ENCODE measurements at places on chromosomes 7 and 10. TPM values are rescaled to one million over a fixed set of nuclear protein-coding genes. Genes with fewer than 3 reads are reported as not detected.

- DNase-seq, result no peak
These were observed 46.1 kb downstream of the C1GALT1 start for GRCh38 chr7:7228472-7228871.

OR2A42 gene
- not detected for total RNA-seq

DNA sequence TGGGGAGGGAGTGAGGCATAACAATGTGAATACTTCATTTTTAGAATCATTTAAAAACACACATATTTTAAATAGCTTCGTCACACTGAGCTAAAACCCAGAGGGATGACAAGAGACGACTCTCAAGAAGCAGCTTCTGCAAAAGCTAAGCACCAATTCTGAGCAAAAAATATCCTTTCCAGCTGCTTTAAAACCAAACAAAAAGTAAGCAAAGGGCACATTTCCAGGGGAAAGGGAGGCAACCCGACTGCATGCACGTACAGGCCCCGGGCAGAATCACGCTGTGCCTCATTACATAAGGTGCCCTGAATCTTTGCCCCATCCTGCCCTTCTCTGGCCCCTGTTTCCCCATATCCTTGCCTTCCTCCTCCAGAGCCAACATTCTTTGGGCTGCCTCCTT, 78.4 kb downstream of the DGKI start:
- DNase-seq, result no peak

GRCh38 chr7:151549644-151550043, 29.9 kb upstream of the RHEB start:
- DNase-seq, result no peak

UNCX gene
- not detected for total RNA-seq

GRCh38 chr10:61589547-61590243, 73.0 kb upstream of the CABCOCO1 start:
- no peak for DNase-seq
